ENCODE measurements at places on chromosomes 7 and 10.
A peak's percentile ranks its signal among the peaks of the same experiment; 100 is the strongest.

DNA sequence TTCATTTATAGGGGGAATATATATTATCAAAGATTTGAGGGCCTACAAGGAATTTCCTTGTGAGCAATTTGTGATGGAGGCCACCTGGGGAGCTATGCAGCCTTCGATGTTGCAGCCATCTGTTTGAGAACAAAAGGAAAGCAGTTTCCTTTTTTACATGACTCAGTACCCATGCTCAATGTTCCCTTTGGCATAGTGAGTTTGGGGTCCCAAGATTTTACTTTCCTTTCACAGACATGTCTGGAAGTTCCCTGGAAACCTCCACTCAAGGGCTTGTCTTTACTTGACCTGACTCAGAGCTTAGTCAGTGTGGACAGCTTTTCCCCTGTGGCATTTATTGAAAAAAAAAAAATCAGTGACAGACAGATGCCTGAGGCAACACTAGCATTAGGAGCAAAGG, 73.5 kb upstream of the VIPR2 start:
- no peak for DNase-seq

DNA sequence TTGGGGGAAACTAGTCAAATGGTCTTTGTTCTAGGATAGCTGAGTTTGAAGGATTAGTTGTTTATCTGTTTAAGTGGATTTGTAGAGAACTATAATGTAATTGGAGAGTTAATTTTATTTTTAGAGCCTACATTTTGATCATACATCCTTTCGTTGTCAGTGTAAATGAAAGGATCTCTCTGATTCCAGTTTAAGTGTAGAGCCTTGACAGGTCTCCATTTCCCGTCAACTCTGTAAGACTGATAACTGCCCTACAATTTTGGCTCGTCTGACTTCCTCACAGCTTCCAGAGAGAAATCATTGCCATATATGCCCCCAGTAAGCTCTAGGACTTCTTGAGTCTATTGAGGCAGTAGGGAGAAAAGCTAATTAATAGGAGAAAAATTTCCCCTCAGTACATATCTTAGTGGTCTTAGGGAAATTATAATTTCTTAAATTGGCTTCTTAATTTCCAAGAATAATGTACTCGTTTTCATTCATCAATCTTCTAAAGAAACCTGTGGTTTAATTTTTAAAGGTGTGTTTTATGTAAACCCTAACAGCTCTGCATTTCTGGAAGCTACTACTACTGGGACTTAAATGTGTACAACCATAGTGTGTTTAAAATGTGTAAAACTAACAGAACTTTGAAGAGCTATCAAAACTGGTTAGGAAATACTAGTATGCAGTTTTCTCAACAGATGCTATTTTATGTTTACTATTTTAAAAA, 3.8 kb downstream of the KMT2E start:
- DNase-seq = no peak

DNA sequence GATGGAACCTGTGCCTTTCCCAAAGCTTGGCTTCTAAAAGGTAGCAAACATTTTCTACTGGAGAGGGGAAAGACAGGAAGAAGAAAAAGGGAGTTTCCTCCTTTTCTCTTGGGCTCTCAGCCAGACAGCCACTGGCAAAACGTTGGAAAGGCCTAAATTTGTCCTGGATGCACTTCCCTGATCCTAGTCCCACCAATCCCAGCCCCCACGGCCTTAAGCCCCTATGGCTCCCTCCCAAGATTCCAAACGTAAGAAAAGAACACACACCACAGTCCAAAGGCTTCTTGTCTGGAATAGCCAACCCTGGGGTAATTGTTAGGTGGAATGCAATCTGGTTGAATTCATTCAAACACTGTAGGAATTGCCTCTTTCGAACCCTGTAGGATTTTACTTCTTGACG, 959 bp upstream of the TLX1 start:
- no peak for DNase-seq

GRCh38 chr7:44740055-44740454, 8.6 kb upstream of the ZMIZ2 start:
- no peak for DNase-seq

DNA sequence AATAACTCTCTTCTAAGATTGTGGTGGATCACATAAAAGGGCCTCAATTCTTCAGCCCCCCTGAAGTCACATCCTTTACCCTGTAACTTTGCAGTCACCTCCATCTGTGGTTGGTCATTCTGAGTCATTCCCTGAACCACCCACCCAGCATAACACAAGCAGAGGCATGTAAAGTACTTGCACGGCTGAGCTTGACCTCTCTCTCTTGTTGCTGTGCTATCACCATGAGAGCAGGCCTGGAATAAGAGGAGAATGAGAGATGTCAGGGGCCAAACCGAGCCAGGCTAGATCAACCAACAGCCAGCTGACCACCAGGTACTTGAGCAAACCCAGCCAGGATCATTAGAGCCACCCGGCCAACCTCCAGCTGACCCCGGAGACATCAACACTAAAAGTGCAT, 13.5 kb upstream of the STK17A start:
- DNase-seq = no peak

GRCh38 chr7:99860281-99861127, 16.3 kb downstream of the OR2AE1 start:
- DNase-seq = no peak

GRCh38 chr7:122300956-122301833, 3.4 kb downstream of the FEZF1 start:
- DNase-seq = no peak

DNA sequence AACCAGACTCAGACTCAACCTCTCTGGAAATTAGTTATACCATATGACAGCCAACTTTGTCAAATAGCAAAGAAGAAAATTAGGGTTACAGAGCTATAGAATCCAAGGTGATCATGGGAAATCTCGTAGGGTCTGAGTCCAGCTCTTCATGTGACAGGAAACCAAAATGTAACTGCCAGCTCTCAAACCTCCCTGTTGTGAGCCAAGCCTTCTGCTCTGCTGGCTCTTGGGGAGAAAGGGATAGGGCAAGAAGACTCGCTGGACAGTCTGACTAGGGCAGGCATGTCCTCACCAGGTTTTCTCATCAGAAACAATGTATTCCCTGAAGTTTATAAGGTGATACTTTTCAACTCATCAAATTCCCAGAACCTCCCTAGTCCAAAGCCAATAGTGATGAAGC, 63.0 kb downstream of the CDHR3 start:
- DNase-seq = no peak

- no peak for DNase-seq
Observed at GRCh38 chr7:47087866-47088265, 494.0 kb downstream of the TNS3 start.

- no peak for DNase-seq
Observed at GRCh38 chr10:73623056-73623455, 18.2 kb downstream of the MYOZ1 start.

DNA sequence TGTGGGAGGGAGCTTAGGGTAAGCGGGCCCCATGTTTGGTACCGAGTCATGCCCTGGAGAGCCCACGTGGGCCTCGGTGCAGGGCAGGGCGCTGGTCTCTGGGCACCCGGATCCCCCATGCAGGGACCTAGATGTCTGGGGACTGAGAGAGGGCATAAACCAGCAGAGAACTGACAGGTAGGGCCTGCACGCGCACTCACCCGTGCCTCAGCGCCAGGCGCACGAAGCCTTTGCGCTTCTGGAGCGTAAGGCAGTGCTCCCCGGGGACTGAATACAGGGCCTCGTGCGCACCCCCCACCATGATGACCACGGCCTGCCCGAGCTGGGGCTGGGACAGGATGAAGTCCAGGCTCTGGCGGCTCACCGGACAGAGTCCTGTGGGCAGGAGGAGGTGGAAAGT, 2.8 kb downstream of the MOGAT3 start:
- DNase-seq = no peak

DNA sequence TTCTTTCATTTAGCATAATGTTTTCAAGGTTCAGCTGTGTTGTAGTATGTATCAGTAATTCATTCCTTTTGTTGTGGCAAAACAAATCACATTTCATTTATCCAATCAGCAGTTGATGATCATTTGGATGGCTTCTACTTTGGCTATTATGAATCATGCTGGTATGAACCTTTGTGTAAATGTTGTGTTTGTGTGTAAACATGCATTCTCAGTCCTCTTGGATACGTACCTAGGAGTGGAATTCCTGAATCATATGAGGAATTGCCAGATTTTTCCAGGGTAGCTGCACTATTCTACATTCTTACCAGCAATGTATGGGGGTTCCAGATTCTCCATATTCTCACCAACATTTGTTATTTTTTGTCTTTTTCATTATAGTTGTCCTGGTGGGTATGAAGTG, 578.5 kb upstream of the MKI67 start:
- DNase-seq = no peak

- DNase-seq = peak; percentile 13
Observed at GRCh38 chr10:12902135-12902572, 99.4 kb downstream of the CCDC3 start.

GRCh38 chr7:121456785-121457359, 60.8 kb upstream of the FAM3C start:
- DNase-seq = no peak

GRCh38 chr10:2108496-2108895, 371.2 kb upstream of the ADARB2 start:
- no peak for DNase-seq

DNA sequence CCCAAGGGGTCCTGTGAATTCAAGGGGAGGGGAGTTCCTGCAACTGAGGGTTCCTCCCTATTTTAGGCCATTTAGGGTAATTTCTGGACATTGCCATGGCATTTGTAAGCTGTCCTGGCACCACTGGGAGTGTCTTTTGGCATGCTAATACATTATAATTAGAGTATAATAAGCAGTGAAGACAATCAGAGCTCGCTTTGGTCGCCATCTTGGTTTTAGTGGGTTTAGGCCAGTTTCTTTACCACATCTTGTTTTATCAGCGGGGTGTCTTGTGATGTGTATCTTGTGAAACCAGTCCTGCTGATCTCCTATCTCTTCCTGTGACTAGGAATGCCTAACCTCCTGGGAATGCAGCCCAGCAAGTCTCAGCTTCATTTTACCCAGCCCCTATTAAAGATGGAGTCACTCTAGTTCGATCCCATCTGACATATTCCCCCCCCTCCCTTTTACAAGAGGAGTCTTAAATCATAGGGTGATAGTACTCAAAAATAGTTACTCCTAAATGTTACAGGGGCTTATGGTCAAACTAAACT, 43.2 kb downstream of the SVOPL start:
- no peak for DNase-seq

DNA sequence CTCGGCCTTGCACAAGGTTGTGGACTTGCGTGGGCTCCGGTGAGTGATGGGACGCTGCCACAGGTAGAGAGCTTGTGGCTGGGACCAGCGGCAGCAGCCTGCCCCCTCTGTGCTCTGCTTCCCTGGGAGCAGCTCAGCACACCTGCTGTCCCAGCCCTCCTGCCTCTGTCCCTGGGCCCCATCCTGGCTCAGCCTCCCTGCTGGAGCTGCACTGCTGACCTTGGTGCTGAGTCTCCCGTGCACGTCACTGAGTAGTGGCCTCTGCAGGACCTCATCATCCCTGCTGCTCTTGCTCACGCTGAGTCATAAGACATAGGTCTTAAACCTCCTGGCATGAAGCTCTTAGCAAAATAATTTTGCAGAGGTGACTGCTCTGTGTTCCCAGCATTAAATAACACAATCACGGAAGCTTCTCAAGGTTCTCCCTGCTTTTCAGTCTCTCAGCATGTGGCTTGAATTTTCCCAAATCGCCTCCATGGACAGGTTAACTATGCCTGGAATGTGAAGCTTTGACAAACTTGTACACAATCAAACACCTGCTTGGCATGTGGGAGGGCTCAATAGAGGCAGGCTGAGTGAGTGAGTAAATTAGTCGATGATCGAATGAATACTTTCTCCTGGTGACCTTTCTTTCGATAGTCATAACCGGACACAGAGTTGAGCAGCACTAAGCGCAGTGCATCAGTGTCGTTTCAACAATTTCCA, 63.8 kb upstream of the NPS start:
- no peak for DNase-seq

DNA sequence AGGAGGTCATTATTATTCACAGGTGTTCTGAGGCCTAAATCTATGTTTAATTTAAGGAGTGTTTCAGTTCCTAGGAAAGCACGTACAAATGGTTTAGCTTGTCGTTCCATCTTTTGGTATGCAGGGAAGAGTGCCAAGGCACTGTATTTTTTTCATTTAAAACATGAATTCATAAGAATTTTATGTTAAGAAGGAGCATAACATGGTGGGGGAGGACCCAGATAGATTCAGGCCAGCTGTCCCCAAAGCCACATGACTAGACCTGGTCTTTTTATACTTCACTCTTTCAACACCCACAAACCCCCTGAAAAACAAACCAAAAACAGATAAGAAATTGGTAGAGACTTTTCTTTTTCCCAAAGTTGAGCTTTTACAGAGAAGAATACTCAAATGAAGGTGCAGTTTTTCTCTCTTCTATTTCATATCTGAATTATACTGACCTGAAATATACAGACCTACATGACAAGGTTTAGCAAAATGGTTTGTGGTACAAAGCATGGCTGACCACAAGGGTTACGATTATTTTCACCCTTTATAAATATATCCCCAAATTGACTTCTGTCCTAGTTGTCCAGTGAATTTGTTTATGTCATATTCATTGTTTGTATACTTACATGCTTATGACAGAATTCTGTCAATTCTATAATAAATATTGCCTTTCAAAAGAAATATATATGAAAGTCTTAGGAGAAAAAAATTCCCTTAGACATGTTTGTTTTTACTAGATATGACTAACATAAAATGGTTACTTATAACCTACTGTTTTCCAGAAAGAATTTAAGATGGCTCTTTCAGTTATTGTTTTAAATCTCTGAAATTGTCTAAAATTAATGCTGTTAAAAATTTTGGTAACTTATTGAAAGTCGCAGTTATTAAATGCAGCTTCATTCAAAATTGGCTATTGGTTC, 71.3 kb downstream of the AP3M1 start:
- no peak for DNase-seq

DNA sequence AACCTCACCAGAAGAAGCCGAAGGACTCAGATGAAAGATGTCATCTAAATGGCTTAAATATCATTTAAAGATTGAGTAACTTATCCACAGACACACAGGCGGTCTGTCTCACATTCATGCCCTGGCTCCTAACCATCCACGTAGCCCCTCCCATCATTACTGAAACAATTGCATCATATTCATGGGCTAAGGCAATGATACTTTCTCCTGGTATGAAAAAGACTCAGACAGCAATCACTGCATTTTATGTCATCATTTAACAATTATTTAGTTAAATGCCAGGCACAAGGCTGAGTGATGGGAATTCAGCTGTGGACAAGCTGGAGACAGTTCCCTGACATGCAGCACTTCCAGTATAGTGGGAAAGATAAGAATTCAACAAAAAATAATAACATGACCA, 11.2 kb upstream of the TECTB start:
- no peak for DNase-seq

- no peak for DNase-seq
Observed at GRCh38 chr10:87654212-87654611, 5.5 kb upstream of the PAPSS2 start.

DNA sequence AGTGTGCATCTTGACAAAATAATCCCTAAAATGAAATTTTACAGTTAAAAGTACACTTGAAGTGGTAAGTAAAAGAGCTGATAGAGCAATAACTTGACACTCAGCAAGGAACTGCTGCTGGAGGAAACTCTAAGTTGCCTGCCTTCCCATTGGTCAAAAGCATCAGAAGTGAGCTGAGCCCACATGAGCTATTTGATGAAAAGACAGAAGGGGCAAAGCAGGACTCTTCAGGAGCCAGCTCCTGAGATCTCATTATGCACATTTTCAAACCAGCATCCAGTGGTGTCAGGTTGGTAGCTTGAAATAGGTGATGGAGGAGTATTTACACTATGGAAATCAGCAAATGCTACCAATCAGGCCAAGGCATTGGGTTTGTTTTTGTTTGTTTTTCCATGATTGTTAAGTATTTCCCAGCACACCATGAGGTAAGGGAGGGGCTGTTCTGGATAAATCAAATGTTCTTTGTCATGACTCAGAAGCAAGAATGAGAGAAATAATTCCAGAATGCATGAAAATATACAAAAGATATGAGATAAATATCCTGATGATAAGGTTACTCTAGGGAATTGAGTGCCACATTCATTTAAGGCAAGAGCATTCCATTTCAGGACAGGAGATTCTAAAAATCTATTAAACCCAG, 316.6 kb downstream of the SNX13 start:
- no peak for DNase-seq

Measured in hippocampal formation (tissue), 2 donors.